ENCODE measurements at places on chromosomes 4 and X.

GRCh38 chr4:45477311-45477733, 646.5 kb downstream of the GABRG1 start:
- DNase-seq = no peak

DNA sequence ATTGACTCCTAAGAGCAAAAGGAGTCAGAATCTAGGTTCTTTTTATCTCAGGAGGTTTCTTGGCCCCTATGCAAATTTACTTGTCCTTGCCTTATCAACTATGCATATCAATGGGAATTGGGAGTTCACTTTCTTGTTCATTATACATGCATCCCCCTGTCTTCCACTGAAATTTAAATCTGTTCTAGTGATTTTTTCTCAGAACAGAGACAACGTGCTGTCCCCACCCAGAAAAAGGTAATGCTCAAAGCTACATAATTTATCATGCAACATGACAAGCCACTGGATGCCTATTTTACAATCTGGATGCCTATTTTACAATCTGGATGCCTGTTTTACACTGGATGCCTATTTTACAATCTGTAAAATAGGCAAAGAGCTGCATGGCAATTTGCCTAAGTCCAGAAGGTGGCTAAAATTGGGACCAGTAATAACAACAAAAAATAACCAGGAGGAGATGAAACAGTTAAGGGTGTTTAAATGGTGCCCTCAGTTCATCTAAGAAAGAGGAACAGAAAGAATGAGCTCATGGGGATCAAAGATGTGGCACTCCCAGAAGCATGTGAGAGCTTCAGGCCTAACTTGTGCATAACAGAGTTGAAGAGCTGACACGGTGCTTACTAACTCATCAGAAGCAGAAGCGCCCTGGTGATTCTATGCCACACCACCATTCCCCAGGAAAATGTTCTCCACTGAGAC, 537.8 kb upstream of the BOD1L1 start:
- no peak for DNase-seq

- DNase-seq = no peak
These were observed 55.7 kb downstream of the BTC start for GRCh38 chr4:74738464-74739143.

GRCh38 chr4:60683357-60683756, 516.8 kb upstream of the ADGRL3 start:
- DNase-seq = no peak

DNA sequence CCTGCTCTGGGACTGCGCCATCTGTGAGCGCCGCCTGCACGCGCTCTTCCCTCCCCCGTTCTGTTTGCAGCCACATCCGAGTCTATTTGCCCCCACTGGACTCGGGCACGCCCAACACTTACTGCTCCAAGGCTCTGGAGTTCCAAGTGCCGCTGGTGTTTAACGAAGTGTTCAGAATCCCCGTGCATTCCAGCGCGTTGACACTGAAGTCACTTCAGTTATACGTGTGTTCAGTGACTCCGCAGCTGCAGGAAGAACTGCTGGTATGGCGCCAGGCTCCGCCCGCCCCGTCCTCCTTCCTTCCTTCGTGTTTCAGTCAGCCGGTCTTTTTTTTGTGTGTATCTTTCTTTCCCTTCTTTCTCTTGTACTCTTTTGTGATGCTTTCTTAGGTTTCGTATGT, 30.7 kb upstream of the CLCN4 start:
- DNase-seq = no peak

GRCh38 chr4:154625971-154626370, 13.5 kb upstream of the FGG start:
- no peak for DNase-seq

GRCh38 chr4:89308161-89308500, 531 bp upstream of the GPRIN3 start:
- DNase-seq = no peak

- no peak for DNase-seq
These were observed 102.0 kb upstream of the PDE5A start for GRCh38 chr4:119730671-119730950.
